Breast epithelium (tissue), 4 donors: ENCODE measurements at places on chromosomes 16 and 17. TPM values are rescaled to one million over a fixed set of nuclear protein-coding genes. Genes with fewer than 3 reads are reported as not detected.

Gene PCGF2
- 9.5 TPM for total RNA-seq

Gene UTS2R
- total RNA-seq: not detected

Gene CHST4
- total RNA-seq: 0.66 TPM

Gene OR4D1
- total RNA-seq: not detected

Gene KRT31
- not detected for total RNA-seq

Gene CACNG5
- not detected for total RNA-seq

Gene DUSP14
- total RNA-seq: 24.6 TPM

Gene USP31
- total RNA-seq: 40.7 TPM

Gene ZG16B
- total RNA-seq: 46.5 TPM

Gene GALNS
- 16.2 TPM for total RNA-seq

Gene CDK10
- total RNA-seq: 67.2 TPM

Gene CEP295NL
- 2.6 TPM for total RNA-seq

Gene PRRT2
- total RNA-seq: 3.9 TPM

GRCh38 chr16:80759419-80760162 lies 44.8 kb downstream of the CDYL2 start:
- DNase-seq: no peak

DNA sequence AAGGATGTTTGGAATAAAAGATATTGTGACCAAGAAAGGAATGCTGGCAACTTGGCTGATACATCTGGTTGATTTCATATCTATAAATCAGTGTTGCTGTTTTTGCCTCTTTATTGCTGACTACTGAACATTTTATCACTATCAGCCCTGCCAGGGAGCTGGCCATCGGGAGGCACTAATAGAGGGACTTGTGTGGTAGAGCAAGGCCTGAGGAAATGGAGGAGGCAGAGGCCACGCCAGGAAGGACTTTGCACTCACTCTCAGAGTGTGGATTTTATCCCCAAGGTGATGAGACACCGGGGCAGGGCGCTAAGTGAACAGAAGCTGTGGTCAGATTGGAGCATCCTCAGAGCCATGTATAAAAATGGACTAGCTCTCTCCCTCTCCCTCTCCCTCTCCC lies 9.3 kb upstream of the CYB561 start:
- DNase-seq: no peak

GRCh38 chr16:4882633-4883285 lies 35.5 kb downstream of the UBN1 start:
- peak; percentile 62 for DNase-seq

- no peak for DNase-seq
These were observed 24.1 kb downstream of the PSMD7 start for GRCh38 chr16:74320707-74321106.

DNA sequence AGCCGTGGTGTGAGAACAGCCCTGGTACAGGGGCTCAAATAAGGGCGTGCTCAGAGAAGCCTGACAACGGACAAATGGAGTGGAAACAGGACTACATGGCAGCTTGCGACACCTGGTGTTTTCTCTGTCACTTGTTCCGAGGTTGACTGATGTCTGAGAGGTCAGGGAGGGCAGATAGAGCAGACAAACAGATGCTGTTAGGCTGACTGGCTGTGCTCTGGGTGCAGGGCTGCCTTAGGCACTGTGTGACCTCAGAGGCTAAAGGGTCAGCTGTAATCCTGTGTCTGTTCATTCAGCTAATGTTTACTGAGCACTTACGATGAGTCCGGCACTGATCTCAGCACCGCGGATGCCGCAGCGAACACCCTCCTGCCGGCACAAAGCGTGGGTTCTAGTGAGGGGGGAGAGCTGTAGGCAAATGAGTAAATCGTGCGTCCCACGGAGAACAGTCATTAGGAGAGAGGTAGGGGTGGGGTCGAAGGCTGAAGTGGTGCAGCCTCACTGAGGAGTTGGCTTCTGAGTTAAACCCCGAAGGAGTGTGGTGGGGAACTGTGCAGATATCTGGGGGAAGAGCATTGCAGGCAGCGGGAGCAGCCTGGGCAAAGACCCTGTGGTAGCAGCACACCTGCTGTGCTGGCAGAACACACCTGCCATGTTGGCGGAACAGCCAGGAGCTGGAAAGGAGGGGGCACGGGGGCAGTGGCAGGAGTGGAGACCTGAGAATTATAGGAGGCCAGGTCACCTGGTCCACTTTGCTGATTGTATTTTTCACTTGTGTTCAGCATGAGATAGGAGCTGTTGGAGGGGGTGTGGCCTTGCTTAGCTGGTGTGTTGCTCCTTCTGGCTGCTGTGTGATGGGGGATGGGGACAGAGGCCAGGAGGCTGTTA lies 35.0 kb downstream of the GPT2 start:
- DNase-seq: no peak

GRCh38 chr16:31277659-31278260 lies 18.0 kb downstream of the ITGAM start:
- DNase-seq: no peak

- DNase-seq: peak; percentile 52
These were observed 123.7 kb downstream of the METRNL start for GRCh38 chr17:83203073-83203471.

DNA sequence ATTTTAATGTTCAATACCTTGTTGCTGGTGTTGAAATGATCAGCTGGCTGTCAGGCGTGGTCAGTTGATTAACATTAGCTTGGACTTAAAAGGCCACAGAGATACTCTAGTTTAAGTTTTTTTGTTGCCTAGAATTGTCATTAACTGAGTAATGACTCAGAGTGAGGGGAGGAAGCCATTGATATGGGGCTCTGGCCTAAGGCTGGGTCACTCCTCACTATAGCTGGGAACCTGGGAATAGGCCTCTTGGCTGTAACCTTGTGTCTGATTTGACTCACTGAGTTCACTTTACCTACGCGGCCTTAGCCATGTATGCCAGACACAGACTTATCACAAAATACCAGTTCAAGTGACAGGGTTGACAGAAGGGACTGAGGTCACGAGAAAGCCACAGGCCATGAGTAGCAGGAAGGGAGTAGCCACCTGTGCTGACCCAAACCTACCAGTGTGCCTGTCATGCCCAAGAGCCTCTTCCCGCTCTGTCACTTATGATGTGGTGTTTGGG lies 37.9 kb upstream of the ADCY7 start:
- no peak for DNase-seq

DNA sequence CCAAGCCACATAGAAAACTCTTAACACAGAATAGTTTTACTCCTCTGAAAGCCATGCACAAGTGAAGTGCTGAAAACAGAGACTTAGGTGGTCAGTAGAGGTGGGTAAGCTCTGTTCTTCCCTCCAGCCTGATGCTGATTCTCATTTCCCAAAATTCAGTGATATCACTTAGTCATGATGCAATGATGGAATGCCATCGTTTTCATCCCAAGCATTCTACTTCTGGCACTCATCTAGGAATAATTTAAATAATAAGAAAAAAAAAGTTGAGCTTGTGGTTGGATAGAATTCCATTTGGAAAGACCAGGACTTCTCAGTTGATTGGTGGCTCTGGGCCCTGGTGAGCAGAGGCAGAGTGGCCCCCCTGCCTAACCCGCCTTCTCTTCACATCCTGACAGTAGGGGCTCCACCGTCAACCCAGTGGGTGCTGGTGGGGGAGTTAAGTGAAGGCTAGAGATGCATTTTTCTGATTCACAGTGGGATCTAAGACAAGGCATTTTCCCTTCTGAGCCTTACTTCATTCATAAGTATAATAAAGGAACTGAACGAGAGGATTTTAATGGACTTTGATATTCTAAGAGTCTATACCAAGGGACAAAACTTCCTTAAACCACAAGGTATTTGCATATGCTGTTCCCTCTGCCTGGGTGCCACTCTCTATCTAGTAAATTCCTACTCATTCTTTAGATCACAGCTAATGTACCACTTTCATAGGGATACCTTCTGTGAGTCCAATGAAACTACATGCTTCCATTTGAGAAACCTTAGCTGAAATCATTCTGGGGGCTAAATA lies 310.3 kb upstream of the DYNLRB2 start:
- DNase-seq: no peak

DNA sequence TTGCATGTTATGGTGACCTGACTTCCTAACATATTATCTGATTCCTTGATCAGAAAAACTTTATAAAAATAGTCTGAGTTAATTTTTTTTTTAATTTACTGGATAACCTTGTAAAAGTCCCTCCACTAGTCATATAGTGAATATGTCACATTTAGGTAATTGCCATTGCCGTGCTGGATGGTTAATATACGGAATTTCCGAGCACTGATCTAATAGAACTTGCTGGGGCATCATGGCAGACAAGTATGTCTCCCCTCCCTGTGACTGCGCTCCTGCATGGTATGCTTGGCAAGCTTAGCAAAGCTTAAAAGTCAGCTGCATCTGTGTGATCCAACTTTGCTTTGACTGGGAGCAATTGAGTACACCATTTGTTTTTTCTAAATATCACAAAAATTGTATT lies 239.4 kb upstream of the TBX2 start:
- no peak for DNase-seq

DNA sequence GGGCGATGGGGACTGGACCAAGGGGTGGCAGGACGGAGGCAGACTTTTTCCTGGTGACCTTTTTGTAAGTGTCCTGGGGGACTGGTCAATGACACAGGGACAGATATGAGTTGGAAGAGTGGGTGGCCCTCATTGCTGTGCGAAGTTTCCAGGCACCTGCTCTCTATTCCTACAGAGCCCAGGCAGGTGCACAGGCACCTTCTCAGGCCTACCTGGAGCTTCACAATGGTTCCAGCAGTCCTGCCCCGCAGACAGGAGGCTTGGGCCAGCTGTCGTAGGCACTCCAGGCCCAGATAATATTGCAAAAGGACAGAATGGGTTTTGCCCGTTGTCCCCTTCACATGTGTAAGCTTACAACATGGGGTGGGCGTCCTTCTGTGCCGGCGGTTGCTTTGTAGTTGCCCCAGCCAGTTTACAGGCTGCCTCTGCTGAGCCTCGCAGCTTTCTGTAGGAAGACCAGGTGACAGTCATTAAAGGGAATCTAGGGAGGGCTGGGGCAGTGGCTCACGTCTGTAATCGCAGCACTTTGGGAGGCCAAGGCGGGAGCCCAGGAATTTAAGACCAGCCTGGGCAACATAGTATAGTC lies 84.3 kb downstream of the ARHGAP23 start:
- DNase-seq: no peak

DNA sequence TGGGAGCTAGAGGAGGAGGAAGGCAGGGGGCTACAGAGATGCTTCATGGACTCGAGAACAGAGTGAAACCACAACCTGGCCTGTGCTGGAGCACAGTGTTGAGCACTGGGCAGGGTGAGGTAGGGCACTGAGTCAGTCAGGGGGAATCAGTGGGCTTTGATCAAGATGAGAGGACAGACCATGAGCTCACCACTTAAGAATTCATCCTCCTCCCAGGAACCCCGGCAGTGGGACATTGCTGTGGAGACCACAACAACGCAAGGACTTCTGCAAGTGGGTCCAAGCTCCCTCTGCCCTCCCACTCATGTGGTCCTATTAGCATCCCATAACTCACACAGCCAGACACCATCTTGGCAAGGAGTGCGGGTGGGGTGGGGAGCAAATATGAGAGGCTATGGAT lies 1.7 kb upstream of the CES5A start:
- DNase-seq: no peak

GRCh38 chr16:12293913-12294312 lies 317.4 kb downstream of the SNX29 start:
- DNase-seq: no peak

DNA sequence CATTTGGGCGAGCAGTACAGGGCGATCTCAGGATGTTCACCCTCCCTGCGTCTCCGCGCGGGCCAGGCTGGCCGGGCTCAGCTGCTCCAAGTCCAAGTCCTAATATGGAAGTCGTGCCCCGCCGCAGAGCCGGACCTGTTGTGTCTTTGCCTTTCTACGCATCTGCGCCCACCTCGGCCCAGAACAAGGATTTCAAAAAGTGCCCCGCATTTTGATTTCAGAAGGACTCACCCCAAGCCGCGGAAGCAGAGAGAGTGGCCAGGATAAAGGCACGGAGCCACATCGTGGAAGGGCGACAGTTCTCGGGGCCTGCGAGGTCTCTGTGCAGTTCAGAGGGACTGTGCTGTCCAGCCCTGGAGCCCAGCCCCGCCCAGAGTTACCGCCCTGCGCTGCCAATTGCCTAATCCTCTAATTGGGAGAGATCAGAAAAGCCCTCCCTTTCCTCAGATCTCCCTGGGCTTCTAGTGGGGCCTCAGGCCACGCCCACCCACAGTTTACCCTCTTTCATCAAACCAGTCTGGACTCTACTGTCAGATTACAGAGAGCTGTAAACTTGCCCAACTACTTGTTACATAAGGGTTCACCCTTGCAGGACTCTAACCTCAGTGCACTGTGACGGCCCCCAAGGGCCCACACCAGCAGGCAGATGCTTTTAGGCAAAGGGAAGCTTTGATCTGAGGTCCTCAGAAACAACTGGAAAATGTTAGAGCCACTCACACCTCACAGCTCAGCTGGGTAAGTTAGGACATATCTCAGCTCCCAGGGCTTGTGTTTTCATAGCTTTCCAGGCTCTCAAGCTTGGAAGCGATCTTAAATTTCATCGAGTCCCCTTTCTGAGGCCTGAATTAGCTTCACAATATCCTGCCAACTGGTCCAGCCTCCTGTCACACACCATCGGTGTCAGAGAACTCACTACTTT lies at the start of gene CES1:
CES1 (minus strand) TSS at position 324 of the 919 bp plus-strand sequence; CDS start at position 283, 41 bp downstream.
- DNase-seq: no peak
